HT1080 (cell line): ENCODE measurements at places on chromosomes 13 and 19. TPM values are rescaled to one million over a fixed set of nuclear protein-coding genes. Genes with fewer than 3 reads are reported as not detected.
A peak's percentile ranks its signal among the peaks of the same experiment; 100 is the strongest.

DNA sequence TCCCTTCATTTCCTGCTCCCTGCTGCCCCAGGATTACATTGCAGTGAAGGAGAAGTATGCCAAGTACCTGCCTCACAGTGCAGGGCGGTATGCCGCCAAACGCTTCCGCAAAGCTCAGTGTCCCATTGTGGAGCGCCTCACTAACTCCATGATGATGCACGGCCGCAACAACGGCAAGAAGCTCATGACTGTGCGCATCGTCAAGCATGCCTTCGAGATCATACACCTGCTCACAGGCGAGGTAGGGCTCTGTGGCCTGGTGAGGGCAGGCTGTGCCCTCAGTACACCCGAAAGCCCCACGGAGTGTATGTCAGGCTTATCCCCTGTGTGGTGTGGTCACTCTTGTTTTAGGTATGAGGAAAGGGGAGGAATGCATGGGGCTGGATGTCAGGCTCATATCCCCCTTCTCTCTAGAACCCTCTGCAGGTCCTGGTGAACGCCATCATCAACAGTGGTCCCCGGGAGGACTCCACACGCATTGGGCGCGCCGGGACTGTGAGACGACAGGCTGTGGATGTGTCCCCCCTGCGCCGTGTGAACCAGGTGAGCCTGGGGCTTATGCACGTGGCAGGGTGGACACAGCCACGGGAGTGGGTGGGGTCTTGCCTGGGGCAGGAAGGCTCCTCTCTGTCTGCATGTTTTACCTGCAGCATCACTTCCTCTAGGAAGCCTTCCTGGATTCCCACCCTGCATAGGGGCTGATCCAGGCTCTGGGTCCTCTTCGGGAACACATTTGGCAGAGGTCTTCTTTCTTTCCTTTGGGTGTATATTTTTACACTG is 2.3 kb upstream of the RNF225 start:
- no peak for DNase-seq

- DNase-seq = no peak
Measured at GRCh38 chr19:35360880-35361420, 2.7 kb downstream of the FFAR3 start.

DNA sequence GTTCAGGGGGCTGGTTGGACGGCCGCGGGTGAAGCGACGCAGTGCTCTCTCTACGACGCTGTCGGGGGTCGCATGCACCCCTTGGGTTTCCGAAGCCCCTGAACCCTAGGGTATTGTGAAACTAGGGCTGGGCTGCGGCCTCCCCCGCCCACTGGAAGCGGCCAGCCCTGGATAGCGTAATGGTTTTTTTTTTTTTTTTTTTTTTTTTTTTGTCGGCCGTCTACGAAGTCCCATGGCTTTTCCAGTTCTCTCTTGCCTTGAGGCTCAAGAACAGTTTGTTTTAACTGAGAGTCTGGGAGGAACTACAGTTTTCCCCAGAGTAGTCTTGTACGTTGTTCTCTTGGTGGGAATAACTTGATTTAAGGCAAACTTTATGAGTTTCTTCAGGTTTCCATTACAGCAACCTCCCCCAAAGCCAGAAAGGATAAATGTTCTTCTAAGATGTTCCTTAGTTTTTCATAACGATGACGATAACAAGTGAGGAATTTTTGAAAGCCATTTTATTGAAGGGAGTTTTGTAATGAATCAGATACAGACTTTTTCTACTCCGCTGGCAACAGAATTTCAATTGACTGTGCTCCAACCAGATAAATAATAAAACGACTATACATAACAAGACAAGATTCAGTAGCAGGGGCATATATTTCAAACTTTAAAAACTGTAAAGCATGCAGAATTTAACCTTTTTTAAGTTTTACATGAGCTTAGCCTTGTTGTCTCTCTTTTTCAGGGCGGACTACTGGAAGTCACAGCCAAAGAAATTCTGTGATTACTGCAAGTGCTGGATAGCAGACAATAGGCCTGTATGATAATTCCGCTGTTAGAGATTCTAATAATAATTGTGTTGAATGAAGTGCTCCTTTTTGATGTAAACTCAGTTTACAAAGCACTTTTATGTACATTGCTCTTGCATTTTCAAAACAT is 867 bp downstream of the WBP4 start:
- DNase-seq = peak; percentile 76

- no peak for DNase-seq
Measured at GRCh38 chr19:34969721-34970120, 5.7 kb upstream of the ZNF792 start.

- DNase-seq = peak; percentile 77
Measured at GRCh38 chr19:49502866-49503581, 6.8 kb downstream of the RPS11 start.

DNA sequence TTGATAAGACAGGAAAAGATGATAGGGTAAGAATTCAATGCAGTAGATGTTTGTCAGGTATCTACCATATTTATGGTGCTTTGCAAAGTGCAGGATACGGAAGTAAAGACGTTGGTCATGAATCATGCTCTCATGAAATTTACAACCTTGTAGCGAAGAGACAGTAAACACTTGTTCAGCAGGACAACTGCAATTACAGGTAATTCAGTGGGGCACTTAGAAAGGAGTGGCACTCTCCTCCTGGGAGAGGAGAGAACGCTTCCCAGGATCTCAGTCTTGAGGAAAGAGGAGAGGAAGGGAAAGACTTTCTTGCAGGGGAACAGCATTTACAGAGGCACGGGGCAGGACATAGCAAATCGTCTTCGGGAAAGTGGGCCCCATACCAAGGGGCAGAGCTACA is 46.4 kb downstream of the SOX1 start:
- no peak for DNase-seq

DNA sequence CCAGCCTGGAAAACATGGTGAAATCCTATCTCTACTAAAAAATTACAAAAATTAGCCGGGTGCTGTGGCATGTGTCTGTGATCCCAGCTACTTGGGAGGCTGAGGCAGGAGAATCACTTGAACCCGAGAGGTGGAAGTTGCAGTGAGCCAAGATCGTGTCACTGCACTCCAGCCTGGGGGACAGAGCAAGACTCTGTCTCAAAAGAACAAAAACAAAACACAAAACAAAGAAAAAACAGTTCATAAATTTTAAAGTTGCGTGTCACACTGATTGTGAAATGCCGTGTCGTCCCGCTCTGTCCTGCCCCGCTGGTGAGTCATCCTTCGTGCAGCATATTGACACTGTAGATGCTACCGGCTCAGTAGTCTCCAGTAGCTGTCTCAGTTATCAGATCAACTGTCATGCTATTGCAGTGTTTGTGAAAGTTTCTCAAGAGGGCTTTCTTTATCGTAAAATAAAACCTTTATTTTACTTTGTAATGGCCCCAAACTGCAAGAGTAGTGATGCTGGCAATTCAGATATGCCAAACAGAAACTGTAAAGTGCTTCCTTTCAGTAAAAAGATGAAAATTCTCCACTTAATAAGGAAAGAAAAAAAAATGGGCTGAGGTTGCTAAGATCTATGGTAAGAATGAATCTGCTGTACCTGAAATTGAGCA is 36.4 kb upstream of the IGFL1 start:
- DNase-seq = peak; percentile 43

- DNase-seq = no peak
Measured at GRCh38 chr19:49132974-49133609, 13.7 kb downstream of the PPFIA3 start.

DNA sequence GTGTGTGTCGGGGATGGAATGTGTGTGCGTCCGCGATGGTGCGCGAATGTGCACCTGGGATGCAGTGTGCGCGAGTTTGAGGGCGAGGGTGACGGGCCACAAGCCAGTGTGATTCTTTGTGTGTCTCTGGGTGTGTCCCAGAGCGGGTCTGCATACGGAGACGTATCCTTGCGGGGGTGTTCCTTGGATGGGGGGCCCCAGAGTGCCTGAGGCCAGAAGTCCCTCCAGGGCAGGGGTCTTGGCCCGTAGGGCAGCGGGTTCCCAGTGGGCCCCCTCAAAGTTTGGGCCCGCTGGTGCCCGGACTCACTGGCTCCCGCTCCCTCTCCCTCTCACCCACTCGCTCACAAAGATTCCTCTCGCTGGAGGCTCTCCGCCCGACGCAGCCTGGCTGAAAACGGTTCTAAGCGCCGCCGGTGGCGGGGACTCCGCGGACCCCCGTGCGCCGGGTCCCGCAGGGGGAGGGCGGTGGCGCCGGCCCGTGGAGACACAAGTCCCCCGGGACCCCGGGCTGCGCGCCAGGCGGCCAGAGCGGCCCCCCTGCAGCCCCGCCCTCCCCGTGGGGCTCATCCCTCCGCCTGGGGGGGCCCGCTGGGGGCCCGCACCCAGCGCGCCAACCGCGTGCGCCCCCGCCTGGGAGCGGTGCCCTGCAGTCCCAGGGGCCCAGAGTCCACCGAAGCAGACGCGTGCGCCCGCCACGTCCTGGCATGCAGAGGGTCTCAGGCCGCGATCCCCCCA is 886 bp downstream of the CRLF1 start:
- DNase-seq = no peak

GRCh38 chr13:35219021-35219420 is 257.5 kb downstream of the MAB21L1 start:
- no peak for DNase-seq

GRCh38 chr13:75165543-75166230 is 316.3 kb downstream of the TBC1D4 start:
- no peak for DNase-seq

- no peak for DNase-seq
Measured at GRCh38 chr13:99386495-99386894, 79.3 kb upstream of the GPR183 start.

GRCh38 chr19:49685845-49686332 is 3.5 kb upstream of the ADM5 start:
- no peak for DNase-seq

DNA sequence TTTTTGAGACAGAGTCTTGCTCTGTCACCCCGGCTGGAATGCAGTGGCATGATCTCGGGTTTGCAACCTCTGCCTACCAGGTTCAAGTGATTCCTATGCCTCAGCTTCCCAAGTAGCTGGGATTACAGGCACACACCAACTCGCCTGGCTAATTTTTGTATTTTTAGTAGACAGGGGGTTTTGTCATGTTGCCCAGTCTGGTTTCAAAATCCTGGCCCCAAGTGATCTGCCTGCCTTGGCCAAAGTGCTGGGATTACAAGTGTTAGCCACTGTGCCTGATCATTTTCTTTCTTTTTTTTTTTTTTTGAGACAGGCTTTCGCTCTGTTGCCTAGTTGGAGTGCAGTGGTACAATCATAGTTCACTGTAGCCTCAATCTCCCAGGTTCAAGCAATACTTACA is 28.7 kb downstream of the ZMYM5 start:
- DNase-seq = no peak

DNA sequence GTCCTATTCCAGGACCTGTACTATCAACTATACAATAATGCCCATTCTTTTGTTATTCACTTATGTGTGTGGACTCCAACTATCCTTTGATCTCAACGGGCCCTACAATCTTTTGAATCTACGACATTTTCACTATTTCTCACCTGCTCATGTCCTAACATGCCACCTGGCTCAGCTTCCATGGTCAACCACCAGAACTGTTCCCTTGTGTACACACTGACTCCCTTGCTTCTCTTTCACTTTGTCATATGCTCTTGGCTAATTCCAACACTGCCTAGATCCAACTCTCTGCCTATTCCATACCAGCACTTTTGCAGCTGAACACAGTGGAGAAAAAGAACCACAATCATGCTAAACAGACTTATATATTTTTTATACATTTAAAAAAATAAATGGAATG is 53.1 kb downstream of the MICU2 start:
- no peak for DNase-seq

DNA sequence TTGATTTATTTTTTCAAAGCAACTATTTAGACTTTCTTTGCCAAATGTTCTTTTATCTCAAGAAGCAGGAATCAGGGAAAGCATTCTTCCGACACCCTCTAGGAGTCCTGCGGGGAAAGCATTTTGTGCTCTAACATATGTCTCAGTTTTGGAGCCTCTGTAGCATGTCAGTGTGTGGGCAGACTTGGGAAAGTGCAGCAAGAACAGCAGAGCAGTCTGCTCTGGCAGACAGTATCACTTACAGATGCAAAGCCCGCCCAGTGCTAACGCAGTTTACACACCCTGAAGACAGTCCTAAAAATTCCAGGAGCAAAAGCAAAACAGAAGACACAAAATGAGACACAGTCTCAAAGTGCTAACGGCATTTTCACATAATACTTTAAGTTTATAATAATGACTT is 393.5 kb downstream of the KLF12 start:
- DNase-seq = no peak

DNA sequence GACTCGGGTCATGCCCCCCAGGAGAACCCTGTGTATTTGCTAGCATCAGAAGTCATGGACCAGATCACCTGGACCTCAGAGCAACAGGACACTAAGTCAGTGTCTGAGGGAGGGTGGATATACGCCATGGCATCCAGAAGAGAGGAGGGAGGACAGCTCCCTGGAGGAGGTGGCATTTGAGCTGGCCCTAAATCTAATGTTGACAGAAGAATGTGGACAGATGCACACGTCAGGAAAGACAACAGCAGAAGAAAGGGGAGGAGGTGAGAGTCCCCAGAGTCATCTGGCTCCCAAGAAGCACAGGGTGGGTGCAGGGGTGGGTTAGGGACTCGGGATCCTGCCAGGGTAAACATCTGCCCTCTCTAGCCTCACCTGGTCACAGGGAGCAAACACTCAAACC is 24.5 kb upstream of the CCNE1 start:
- DNase-seq = no peak

DNA sequence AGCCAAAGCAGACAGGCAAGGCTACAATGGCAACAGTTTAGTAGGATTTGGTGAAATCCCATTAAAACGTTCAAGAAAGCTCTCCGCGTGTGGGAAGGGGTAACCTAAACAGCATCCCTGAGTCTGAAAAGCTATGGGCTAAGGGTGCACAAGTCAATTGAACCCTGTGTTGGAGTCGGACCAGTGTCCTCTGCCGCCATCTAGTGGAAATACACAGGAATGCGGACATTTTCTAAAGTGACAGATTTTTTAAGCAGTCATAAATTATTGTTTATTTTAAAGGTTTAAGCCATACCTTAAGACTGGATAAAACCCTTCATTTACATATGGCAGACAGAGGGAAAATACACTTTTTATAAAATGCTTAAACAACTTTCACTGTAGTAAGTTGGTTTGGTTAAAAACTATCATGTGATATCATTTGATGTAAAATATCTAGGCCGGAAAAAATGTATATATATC is 26.5 kb upstream of the LSM14A start:
- peak; percentile 44 for DNase-seq

GRCh38 chr19:12139269-12139668 is 881 bp downstream of the ZNF20 start:
- DNase-seq = no peak

GRCh38 chr19:21482863-21483276 is 22.5 kb upstream of the ZNF429 start:
- peak; percentile 31 for DNase-seq

- peak; percentile 50 for DNase-seq
Measured at GRCh38 chr13:33931397-33932311, 113.7 kb downstream of the RFC3 start.

- no peak for DNase-seq
Measured at GRCh38 chr19:5695649-5696195, 5.6 kb downstream of the RPL36 start.

GRCh38 chr19:54191011-54191810 is at the start of gene TSEN34:
Gene TSEN34 (plus strand): TSS chr19:54191308. CDS start chr19:54191365, 57 bp downstream.
- DNase-seq = no peak

- no peak for DNase-seq
Measured at GRCh38 chr13:114272977-114273376, 8.4 kb upstream of the UPF3A start.

Gene KIR2DL4
- total RNA-seq = not detected in 2 replicates

Gene PPP1R12C
- total RNA-seq = 51.1 and 57.6 TPM in 2 replicates

Gene FLT3
- not detected in 2 replicates for total RNA-seq

Gene C19orf85
- 0.10 TPM in 1 of 2 replicates, not detected in the other for total RNA-seq

Gene MAP2K7
- 16.9 and 22.0 TPM in 2 replicates for total RNA-seq

Gene SERP2
- not detected in 2 replicates for total RNA-seq

Gene ATP4B
- total RNA-seq = 0.13 TPM in 1 of 2 replicates, not detected in the other

Gene CLEC17A
- total RNA-seq = not detected in 2 replicates
